GM23248 (cell line): ENCODE measurements at places on chromosomes 5 and 9.

DNA sequence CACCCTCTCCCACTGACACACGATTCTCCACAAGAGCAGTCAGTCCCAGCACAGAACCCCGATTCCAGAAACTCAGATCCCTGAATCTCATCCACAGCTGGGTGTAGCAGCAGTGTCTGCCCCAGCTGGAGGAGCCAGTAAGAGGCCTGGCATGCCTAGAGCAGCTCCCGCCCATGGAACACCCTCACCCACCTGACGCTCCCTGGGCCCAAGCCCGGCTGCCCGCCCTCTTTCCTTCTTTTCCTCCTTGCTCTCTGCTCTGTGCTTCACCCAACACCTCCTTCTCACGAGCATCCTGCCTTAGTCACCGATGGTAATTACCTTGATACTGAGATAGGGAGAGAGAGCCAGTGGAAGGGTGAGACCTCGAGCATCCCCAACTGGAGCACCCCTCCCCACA is 8.7 kb downstream of the PCDH1 start:
- no peak overlapping the region for H3K27ac ChIP-seq
- peaks cover 3% of the 10 kb centered on the region; the same call in 1 of the 2 replicates for H3K27me3 ChIP-seq
- no peak overlapping the region for H3K4me3 ChIP-seq
- peak; percentile 31 for DNase-seq
- no peaks in the 10 kb centered on the region for H3K36me3 ChIP-seq

DNA sequence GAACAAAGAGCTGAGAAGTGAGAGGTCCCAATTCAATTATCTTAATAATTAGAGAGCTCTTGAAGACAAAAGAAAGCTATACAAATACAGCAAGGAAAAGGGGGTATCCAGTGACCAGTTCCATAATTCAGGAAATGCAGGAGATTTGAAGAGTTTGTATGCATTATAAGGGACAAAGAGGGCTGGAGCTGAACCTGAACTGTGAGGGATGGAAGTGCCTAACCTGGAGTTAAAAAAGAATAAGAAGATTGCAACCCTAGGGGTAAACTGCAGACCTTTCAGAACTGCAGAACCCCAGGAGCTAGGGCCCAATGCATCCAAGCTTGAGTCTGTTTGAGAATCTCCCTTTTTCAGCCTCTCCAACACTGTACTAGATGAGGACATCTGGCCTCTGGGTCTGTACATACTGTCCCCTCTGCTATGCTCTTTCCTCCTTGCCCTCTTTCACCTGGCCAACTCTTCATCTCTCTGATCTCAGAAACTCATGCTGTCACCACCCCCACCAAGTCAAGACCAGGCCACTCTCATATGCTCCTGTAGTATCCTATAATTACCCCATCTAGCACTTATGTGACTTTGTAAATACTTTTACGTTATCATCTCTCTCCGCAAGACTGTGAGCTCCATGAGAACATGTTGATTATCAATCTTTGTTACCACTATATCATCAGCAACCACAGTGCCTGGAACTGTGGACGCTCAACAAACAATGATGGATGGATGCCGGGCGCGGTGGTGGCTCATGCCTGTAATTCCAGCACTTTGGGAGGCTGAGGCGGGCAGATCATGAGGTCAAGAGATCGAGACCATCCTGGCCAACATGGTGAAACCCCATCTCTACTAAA is 6.6 kb upstream of the PRKACG start:
- DNase-seq, result no peak
- H3K27ac ChIP-seq, result no peak overlapping the region
- no peaks in the 10 kb centered on the region for H3K4me1 ChIP-seq
- H3K36me3 ChIP-seq, result no peaks in the 10 kb centered on the region
- peaks cover 14% of the 10 kb centered on the region for H3K27me3 ChIP-seq
- H3K4me3 ChIP-seq, result no peak overlapping the region

DNA sequence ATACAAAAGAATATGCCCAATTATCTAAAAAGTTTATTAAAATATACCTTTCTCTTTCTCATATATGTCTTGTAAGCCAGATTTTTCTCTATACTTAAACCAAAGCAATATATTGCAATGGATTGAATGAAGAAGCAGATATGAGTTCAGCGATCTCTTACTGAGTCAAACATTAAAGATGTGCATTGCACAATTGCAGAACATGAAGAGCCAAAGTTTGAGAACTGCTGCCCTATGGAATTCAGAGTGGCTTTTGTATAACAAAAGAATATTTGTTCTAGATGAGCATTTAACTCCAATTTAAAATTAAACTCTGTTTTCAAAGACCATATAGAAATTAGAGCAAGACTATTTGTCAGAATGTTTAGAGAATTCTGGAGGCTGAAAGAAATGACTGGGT is 519.0 kb upstream of the DAB2 start:
- H3K36me3 ChIP-seq, result no peaks in the 10 kb centered on the region
- no peaks in the 10 kb centered on the region for H3K4me1 ChIP-seq
- no peak overlapping the region for H3K27ac ChIP-seq
- H3K4me3 ChIP-seq, result no peak overlapping the region
- H3K27me3 ChIP-seq, result no peaks in the 10 kb centered on the region

DNA sequence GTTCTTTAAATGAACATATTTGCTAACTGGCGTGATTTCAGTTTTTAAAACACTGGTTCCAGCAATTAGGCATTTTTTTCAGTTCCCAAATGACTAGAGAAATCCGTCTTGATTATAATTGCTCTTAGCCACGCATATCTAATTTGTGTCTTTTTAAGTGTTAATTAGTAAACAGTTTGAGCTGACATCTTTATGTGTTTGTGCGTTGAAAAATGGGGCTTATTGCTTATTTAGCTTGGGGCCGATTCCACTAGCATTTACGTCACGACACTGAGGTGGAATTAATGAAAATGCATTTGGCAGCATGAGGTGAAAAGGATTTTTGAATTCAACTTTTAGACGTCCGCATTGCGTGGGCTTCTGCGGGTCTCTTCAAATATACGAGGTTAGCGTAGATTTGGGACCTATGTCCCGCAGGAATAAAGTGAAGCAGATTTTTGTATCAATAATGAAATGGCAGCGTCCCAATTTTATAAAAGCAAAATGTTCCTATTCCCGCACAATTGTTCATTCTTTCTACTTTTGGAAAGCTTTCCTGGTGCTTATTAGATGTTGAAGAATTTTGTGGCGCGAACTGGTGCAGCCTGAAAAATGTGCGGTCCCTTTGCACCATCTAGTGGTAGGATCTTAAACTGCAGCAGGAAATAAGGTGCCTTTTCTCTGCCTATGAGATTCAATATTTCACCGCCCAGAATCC is 122.7 kb upstream of the LMX1B start:
- no peak overlapping the region for H3K4me3 ChIP-seq
- H3K4me1 ChIP-seq, result no peaks in the 10 kb centered on the region
- H3K36me3 ChIP-seq, result no peaks in the 10 kb centered on the region

GRCh38 chr5:32683125-32683524 is 28.0 kb upstream of the NPR3 start:
- no peak for DNase-seq
- H3K27me3 ChIP-seq, result no peaks in the 10 kb centered on the region
- H3K27ac ChIP-seq, result no peak overlapping the region
- peaks cover 8% of the 10 kb centered on the region; the same call in 1 of the 2 replicates for H3K4me1 ChIP-seq
- H3K36me3 ChIP-seq, result no peaks in the 10 kb centered on the region
- H3K4me3 ChIP-seq, result no peak overlapping the region

- H3K4me1 ChIP-seq, result no peaks in the 10 kb centered on the region
- H3K27ac ChIP-seq, result no peak overlapping the region
- no peaks in the 10 kb centered on the region for H3K36me3 ChIP-seq
- H3K4me3 ChIP-seq, result no peak overlapping the region
- peak; percentile 6 for DNase-seq
Observed at GRCh38 chr5:175059687-175060211, 335.4 kb downstream of the MSX2 start.

- peak; percentile 21 for DNase-seq
- no peak overlapping the region for H3K27ac ChIP-seq
- peaks cover 32% of the 10 kb centered on the region for H3K4me1 ChIP-seq
- no peak overlapping the region for H3K4me3 ChIP-seq
- no peaks in the 10 kb centered on the region for H3K27me3 ChIP-seq
Observed at GRCh38 chr9:72589667-72590521, 68.5 kb downstream of the TMC1 start.

DNA sequence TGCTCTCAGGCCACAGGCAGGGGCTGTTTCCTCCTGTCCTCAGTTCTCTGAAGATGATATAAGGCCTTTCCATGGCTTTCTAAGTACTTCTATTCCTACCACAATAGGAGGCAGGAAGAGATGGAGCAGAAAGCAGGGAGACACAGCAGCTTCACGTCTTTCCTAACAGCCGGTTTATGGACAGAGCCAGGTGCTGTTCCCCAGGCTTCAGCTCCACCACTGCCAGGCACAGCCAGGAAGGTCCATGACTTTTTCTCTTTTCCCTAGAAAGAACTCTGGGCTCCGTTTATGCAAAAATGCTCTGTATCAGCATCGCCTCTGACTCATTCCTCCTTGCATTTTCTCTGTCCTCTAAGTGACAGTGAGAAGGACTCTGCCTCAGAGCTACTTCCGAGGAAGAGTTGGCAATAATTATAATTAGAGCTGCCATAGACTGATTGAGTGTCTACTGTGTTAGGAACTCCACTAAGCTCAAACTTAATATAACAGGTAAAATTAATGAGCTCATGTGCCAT is 478.5 kb downstream of the RASEF start:
- peaks cover 7% of the 10 kb centered on the region; the same call in 1 of the 2 replicates for H3K27me3 ChIP-seq
- no peaks in the 10 kb centered on the region for H3K4me1 ChIP-seq
- no peak overlapping the region for H3K4me3 ChIP-seq

GRCh38 chr5:134609232-134609851 is 23.3 kb downstream of the SAR1B start:
- H3K4me3 ChIP-seq, result no peak overlapping the region
- peaks cover 69% of the 10 kb centered on the region for H3K36me3 ChIP-seq
- H3K27ac ChIP-seq, result no peak overlapping the region
- H3K4me1 ChIP-seq, result 0 out of 2 replicates have a peak, but pooled peaks cover 3% of the 10 kb centered on the region
- DNase-seq, result no peak

GRCh38 chr5:83608122-83608521 is 112.5 kb downstream of the HAPLN1 start:
- H3K27me3 ChIP-seq, result peaks cover 10% of the 10 kb centered on the region; the same call in 1 of the 2 replicates
- H3K4me3 ChIP-seq, result no peak overlapping the region
- H3K36me3 ChIP-seq, result no peaks in the 10 kb centered on the region
- no peaks in the 10 kb centered on the region for H3K4me1 ChIP-seq

- peaks cover 15% of the 10 kb centered on the region for H3K4me1 ChIP-seq
- DNase-seq, result no peak
- H3K4me3 ChIP-seq, result no peak overlapping the region
- no peaks in the 10 kb centered on the region for H3K36me3 ChIP-seq
- H3K27ac ChIP-seq, result no peak overlapping the region
Observed at GRCh38 chr5:135212361-135213026, 178.5 kb upstream of the PITX1 start.

GRCh38 chr5:103224894-103225246 is 33.7 kb upstream of the MACIR start:
- DNase-seq, result no peak
- no peak overlapping the region for H3K27ac ChIP-seq
- H3K4me3 ChIP-seq, result no peak overlapping the region
- no peaks in the 10 kb centered on the region for H3K4me1 ChIP-seq

DNA sequence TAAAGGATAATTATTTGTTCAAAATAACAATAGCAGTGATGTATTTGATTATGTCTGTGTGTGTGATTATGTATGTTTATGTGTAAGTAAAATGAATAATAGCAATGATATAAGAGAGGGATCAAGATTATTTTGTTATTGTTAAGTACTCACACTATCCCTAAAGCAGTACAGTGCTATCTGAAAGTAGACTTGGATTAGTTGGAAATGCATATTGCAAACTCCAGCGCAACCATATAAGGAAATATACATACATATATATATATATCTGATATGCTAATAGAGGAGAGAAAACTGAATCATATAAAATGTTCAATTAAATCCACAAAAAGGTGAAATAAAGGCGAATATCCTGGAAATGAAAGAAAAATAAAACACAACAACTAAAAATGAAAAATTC is 268.4 kb downstream of the HINT1 start:
- H3K27me3 ChIP-seq, result no peaks in the 10 kb centered on the region
- H3K4me3 ChIP-seq, result no peak overlapping the region
- H3K27ac ChIP-seq, result no peak overlapping the region
- no peaks in the 10 kb centered on the region for H3K4me1 ChIP-seq

DNA sequence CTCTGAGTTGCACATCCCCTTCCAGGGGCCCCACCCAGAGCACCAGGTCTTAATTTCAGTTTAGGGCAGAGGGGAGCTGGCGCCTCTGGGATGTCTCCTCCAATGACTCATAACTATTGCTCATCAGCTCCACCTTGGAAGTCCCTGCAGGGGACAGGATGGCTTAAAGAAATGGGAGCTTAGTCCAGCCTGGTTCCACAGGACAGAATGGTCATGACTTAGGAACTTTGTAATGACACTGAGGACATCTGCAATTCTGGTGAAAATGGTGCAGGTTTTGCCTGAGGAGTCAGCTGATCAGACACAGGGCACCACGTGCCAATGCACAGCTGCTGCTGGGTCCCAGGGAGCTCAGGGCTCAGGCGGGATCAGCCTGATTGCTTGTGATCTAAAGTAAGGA is 16.4 kb upstream of the PPP1R26 start:
- peaks cover 16% of the 10 kb centered on the region for H3K4me1 ChIP-seq
- H3K36me3 ChIP-seq, result no peaks in the 10 kb centered on the region
- H3K27ac ChIP-seq, result peak overlapping the region; percentile 65
- DNase-seq, result peak; percentile 80
- H3K27me3 ChIP-seq, result no peaks in the 10 kb centered on the region

- peak overlapping the region; percentile 60 for H3K4me3 ChIP-seq
- DNase-seq, result peak; percentile 92
- no peaks in the 10 kb centered on the region for H3K36me3 ChIP-seq
Observed at GRCh38 chr5:139658501-139658927, 10.4 kb downstream of the CXXC5 start.

- H3K27me3 ChIP-seq, result no peaks in the 10 kb centered on the region
- no peaks in the 10 kb centered on the region for H3K4me1 ChIP-seq
- no peak for DNase-seq
Observed at GRCh38 chr5:79267180-79267579, 31.2 kb downstream of the JMY start.

GRCh38 chr5:117657541-117657940 is 1082.9 kb upstream of the SEMA6A start:
- no peaks in the 10 kb centered on the region for H3K4me1 ChIP-seq
- DNase-seq, result no peak
- no peaks in the 10 kb centered on the region for H3K36me3 ChIP-seq
- H3K27me3 ChIP-seq, result no peaks in the 10 kb centered on the region
- no peak overlapping the region for H3K4me3 ChIP-seq

DNA sequence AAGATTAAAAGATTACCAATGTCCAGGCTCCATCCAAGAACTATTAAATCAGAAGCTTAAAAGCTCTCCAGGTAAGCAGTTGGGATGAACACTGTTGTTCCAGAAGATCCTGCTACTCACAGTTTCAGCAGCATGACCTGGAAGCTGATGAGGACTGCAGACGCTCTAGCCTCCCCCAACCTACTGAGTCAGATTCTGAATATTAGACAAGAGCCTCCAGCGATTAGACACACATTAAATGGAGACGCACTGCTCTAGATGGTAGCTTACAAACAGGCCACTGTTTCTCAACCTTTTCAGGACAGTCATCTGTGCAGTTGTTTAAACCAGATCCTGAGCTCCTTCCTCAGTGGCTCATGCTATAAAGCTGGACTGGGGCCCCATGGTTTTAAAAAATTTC is 54.3 kb downstream of the MTMR12 start:
- no peak overlapping the region for H3K27ac ChIP-seq
- no peaks in the 10 kb centered on the region for H3K27me3 ChIP-seq
- H3K4me1 ChIP-seq, result peaks cover 16% of the 10 kb centered on the region
- no peak overlapping the region for H3K4me3 ChIP-seq
- DNase-seq, result no peak
- H3K36me3 ChIP-seq, result peaks cover 7% of the 10 kb centered on the region; the same call in 1 of the 2 replicates
